Stimulated activated CD8-positive, alpha-beta memory T cell treated with anti-CD3 and anti-CD28 coated beads, Interleukin-2, amount 100 ng/mL, for 1 hour (primary cell): ENCODE measurements at places on chromosomes 6 and 20.

GRCh38 chr6:90621581-90621980 is 34.7 kb upstream of the MAP3K7 start:
- no peak for DNase-seq

DNA sequence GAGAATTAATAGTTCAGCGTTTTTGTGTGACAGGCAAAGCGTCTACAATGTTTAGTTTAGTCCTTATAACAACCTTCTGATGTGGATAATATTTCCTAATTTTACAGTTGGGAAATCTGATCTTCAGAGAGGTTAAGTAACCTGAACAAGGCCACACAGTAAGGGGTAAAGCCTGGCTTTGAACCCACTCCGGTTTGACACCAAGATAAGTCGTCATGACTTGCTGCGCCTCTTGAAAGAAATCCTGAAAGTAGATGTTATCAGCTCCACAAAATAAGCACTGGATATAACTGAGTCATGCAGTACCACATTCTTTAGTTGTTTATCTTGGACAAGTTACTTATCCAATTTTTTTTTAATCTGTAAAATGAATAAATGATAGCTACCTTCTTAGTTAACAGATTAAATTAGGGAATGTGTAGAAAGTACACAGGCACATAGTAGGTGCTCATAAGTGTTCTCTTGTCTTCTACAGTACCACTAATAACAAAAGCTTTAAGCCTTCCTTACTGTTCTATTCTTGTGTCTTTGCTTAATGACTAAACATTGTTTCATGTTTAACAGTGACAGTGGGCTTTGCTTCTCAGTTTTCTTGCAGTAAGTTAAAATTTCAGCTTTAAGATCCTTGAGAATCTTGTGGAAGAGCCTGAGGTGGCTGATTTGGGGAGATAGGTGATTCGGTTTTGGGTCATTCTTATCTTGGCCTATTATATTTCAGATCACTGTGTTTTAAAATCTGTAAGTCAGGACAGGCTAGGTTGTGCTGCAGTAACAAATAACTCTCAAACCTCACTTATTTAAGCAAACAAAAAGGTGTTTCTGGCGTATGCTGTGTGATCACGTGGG is 2.1 kb downstream of the HIVEP1 start:
- no peak for DNase-seq

DNA sequence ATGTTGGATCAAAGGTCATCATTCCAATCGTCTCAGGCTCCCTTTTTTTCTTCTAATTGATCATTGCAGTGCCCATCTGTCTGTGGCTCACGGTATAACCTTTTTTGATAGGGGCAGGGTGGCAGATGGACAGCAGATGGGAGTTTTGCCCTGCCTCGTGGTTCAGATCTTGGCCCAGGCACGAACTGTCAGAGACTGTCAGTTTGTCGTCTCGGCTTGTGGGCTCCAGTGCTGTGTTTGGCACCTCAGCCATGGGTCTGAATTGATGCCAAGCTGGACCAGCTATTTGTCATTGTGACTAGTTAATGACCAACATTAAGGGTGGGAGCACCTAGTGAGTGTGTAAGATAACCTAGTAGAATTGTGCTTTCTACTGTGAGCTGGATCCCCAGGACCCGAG is 197.6 kb downstream of the PRL start:
- no peak for DNase-seq

- DNase-seq, result no peak
Observed at GRCh38 chr6:154404791-154405400, 48.3 kb upstream of the IPCEF1 start.

DNA sequence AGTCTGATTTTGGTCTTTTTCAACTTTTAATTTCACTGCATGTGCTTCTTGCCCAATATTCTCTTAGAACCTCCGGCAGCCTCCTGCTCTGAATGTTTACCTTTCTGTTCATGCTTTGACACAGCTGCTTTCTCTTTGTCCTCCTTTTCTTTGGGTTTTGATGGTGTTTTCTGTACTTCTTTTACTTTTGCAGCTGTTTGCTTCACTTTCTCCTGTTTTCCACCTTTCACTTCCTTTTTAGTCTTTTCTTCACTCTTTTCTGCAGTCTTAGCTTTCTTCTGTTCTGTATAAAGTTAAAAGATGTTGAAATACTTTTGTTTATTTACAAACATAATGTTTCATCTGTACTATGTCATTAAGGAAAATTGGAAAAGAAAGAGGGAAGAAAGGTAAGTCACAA is 133.1 kb downstream of the TRDN start:
- no peak for DNase-seq
